ENCODE measurements at places on chromosomes 11 and 22.

- DNase-seq: no peak
These were observed 13.1 kb downstream of the UBASH3B start for GRCh38 chr11:122668562-122669090.

DNA sequence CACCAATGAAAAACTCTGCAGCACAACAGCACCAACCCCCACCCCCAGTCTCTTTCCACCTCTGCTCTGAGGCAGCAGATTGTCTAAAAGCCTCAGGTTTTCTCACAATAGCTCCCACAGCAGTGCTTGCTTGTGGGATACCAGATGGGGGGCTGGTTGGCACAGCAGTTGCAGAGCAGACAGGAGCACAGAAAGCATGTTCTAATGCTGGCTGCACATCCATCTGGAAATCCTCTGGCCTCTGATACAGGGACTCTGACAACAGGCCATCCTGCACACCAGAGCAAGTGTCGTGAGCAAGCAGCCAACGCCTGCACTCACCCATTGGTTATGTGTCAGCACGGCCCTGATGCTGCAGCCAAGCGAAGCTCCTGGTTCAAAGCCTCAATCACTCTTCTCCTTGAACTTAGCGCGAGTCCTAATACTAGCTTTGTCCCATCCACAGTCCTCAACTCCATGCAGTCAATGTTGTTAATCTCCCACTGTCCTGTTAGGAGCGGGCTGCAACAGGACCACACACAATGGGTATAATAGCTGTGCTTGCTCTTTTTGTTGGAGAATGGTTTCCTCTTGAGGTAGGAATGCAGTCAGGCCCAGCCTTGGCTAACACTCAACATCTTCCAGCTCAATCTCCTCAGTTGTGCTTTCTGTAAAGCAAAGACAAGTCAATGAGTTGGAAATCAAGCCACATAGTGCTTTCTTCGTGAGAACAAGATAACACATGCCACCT, 30.3 kb downstream of the VSTM5 start:
- no peak for DNase-seq

DNA sequence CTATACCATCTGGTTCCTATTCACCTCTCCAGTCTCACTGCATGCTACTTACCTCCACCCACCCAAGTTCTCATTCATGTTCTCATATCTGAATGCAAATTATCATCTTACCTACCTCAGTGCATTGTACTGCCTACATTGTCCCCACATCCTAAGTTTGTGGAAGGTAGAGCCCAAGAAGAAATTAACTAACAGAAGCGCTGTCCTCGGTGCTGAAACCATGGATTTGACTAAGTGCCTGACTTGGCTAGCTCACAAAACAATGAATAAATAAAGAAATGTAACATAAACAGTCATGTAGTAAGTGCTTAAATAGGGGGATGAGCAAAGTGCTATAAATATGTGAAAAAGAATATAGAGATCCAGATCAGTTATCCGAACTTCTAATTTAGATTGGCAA, 63.2 kb downstream of the GRIA4 start:
- DNase-seq: no peak

DNA sequence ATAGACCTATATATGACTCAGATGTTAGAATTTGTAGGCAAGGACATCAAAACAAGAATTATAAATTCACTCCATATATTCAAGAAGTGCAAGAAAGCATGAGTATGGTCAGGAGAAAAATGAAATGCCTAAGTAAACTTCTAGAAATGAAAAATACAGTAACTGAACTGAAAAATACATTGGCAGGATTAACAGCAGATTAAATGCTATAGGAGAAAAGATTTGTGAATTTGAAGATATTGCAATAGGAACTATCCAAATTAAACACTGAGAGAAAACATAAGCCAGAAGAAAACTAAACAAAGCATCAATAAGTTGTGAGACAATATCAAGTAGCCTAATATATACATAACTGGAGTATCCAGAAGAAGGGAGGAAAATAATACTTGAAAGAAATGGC, 46.6 kb upstream of the TMEM45B start:
- no peak for DNase-seq

DNA sequence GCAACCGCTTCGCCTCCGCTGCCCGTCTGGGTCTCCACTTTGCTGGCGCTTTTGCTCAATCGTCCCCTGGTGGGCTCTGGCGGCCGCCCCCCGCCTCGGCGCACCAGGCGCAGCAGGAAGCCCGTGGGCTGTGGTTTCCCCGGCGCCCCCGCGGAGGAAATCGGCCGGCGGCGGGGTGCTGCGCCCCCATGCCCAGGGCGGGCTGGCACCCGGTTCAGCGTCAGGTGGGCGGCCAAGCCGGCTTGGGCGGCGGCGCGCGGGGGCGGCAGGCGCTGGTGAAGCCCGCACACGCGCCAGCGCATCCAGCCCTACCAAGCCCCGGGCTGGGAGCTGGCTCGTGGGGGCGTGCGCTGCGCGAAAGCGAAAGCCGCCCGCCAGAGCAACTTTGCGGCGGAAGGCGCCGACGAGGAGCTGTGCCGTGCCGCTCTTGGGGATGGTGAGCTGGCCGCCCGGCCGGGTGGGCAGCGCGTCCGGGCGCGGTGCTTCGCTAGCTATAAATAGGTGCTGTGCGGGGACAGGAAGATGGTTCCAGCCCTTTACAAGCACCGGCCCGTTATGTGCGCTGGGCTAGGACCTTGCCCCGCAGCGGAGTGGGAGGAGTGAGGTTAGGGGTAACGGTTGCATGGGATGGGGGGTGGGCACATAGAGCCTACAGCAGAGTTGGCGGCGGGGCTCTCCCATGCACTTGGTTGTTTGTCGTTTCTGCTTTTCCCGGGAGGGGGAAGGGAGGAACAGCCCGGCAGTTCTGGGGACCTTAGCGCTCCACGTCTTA, 25.0 kb upstream of the SUSD2 start:
- DNase-seq: peak; percentile 49

- no peak for DNase-seq
These were observed 9.4 kb downstream of the DRD2 start for GRCh38 chr11:113465786-113466185.

DNA sequence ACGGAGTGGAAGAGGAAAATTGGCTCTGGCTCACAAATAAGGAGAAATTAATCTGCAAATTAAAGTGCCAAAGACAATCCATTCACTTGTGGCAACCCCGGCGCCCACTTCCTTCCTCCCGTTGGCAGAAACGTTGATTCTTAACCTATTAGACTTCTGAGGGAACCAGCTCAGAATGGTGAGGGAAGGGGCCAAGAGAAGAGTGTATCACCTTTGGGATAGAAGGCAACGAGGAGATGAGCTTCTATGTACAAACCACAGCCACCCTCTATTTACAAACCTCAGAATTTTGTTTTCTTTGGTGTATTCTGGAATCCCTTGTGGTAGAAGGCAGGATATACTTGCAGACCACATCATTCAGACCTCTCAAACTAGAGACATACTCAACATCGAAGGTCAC, 1.1 kb downstream of the MB start:
- DNase-seq: no peak

- DNase-seq: no peak
These were observed 607.1 kb downstream of the TBC1D22A start for GRCh38 chr22:47369431-47370015.

DNA sequence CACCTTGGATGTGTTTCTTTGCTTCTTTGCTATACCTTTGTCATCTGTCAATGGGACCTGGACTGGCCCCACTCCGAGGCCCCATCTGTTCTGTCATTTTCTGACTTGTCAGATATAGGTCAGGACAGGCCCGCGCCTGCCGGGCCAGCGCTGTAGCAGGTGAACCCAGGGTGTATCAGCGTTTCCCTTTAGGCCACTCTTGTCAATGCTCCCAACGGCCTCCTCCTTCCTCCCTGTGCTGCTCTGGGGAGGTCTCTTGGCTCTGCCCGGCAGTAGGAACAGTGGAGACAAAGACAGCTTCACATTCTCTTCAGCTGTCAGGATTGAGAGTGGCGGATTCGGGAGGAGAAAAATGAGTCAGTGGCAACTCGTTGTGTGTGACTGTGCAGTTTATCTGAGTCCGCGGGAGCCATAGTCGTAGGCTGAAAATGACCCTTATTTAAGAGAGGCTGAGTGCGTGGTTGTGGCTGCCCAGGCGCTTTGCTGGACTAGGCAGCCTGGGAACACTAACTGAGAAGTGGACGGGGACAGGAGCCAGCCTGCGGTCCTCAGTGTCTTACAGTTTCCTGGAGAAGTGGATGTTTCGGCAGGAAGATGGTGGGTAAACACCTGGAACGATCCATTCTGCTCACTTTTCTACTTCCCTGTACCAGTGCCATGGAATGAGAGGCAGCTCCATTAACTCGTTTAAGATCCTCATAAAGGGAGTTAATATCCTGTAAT, 102.3 kb downstream of the PRR5L start:
- DNase-seq: no peak

DNA sequence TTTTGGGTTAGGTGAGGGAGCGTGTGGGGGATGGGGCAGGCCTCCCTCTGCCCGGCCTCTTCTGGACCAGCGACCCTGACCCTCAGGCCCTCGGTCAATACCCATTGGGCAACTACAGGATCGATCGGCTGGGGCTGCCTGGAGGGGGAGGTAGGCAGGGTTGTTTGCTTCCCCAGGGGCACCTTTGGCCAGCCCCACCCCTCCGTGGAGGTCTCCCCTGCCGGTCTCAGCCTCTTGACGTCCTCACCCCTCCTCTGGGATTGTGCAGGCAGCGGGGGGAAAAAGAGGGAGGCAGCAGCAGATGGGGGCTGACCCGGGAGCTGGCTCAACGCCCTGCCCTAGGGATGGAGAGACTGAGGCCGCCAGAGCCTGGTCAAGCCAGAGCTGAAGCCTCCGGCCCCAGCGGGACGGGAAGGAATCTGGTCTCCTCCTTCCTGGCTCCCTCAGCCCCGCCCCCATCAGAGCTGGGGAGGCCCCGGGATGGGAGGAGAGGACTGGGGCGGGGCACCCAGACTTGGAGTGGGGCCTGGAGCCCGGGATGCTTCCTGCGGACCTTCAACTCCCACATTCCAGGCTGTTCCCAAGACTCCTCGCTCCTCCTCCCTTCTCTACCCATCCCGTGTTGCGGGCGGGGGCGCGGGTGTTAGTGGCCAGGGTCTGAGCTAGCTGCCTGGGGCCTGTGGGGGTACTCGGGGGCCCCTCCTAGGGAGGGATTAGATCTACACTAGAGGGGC, 14.4 kb upstream of the CDC42EP1 start:
- no peak for DNase-seq

- no peak for DNase-seq
These were observed 2.5 kb upstream of the FERMT3 start for GRCh38 chr11:64204080-64204440.

DNA sequence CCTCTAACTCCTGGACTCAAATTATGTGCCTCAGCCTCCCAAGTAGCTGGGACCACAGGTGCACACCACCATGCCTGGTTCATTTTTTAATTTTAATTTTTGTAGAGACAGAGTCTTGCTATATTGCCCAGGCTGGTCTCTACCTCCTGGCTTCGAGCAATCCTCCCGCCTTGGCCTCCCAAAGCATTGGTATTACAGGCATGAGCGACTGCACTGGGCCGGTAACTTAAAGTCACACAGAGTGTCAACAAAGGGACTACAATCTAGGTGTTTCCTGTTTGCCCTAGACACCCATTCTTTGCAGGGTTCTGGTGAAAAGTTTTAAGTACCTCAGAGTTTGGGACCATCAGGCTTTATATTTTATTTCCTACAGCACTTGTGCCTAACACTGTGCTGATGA, 8.4 kb downstream of the UVRAG start:
- no peak for DNase-seq

- DNase-seq: no peak
These were observed 12.3 kb upstream of the TUB start for GRCh38 chr11:8068605-8069221.

- no peak for DNase-seq
These were observed 45.7 kb downstream of the PHF21B start for GRCh38 chr22:44963832-44964721.

All from effector CD8-positive, alpha-beta T cell (primary cell).